Left renal pelvis (tissue), 4 donors: ENCODE measurements at places on chromosomes 7 and 10.

DNA sequence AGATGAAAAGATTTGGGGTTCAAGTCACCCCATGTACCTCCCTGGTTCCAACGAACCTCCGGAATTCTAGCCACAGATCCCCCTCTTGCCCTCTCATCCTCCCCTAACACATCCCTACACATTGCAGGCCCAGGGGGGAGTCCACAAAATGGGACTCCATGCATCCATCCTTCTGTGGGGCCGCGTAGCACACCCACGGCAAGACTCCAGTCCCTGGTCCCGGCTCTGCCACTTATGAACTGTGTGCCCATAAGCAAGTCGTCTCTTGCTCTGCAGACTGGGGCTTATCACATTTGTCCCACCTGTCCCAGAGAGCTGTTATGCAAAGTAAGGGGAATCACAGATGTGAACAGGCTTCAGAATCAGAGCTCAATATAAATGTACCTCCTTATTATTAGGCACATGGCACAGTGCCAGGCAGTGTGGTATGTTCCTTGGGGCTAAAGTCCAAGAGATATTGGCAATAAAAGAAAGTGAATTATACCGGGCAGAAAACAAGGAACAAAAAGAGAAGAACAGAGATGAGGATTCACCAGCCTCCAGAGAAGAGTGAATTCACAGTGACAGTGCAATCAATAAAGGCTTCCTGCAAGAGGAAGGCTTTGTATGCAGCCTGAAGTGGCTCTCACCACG lies 73.9 kb downstream of the KCNMA1 start:
- no peak for DNase-seq

GRCh38 chr7:23863209-23863787 lies 153.3 kb downstream of the STK31 start:
- DNase-seq: peak; percentile 1

- DNase-seq: no peak
Observed at GRCh38 chr10:5547931-5548660, 23.3 kb downstream of the CALML3 start.

GRCh38 chr7:15288741-15289140 lies 273.1 kb downstream of the AGMO start:
- no peak for DNase-seq

DNA sequence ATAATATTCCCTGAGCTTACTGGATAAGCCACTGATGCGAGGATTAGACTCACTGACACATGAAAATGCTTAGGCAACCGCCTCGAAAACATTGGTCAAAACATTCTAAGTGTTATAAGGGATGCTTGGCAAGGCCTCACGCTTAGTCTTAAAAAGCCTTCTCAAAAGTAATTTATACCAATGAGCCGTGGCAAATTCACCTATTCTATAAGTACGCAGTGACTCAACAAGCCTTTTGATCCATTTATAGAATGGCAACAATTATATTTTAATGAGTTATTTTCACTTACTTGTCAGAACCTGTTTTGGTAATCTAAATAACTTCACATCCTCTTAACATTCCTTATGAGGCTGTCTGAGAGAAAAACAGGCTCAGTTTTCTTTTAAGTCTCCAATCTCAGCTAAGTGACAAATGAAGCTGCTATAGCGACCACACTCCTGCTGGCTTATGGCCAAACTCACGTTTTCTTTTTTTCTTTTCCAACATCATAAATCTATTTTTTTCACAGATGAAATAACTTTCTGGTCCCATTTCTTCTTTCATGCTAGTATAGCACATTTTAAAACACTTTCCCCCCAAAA lies 121.2 kb upstream of the AFAP1L2 start:
- DNase-seq: no peak
